NCI-H1417 treated with DMSO at 0.1 percent for 48 hours (cell line): ENCODE measurements at places on chromosomes 7 and 10.

GRCh38 chr7:78197447-78197846 is 398.9 kb downstream of the PHTF2 start:
- no peak for DNase-seq

DNA sequence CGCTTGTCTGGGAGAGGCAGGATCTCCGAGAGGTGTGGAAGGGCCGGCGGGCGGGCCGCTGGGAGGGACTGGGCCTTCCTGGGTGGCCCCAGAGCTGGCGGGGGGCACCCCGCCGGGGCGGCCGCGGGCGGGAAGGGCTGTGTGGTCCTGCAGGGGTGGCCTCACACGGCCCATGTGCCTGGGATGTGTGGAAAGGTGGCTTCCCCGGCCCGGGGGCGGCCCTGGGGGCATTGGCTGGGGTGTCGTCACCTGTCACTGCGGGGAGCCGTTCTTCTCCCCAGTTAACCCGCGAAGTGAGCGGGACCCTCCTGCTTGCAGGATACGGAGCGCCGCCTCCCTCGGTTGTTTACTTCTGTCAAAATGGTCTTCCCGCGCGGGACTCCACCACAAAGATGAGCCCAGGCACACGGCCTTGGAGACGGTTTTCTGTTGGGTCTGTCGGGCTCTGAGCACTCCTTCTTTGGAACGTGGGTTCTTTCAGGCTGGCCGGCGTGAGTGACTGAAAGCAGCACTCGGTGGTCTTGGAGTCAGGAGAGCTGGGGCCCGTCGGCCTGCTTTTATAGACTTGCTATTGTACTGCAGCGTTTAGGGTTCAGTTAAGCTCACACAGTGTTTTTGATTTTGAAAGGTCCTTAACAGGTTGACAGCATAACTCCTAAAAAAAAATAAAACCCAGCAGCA is 700 bp downstream of the SMC3 start:
- no peak for DNase-seq

- no peak for DNase-seq
Measured at GRCh38 chr7:5404421-5404826, 19.2 kb downstream of the TNRC18 start.

- DNase-seq = no peak
Measured at GRCh38 chr10:58609532-58610150, 97.0 kb downstream of the BICC1 start.

GRCh38 chr10:17506856-17507471 is 52.6 kb upstream of the ST8SIA6 start:
- no peak for DNase-seq

- no peak for DNase-seq
Measured at GRCh38 chr10:126101736-126102135, 205.4 kb downstream of the FANK1 start.

- no peak for DNase-seq
Measured at GRCh38 chr7:144784943-144785342, 50.9 kb downstream of the TPK1 start.

DNA sequence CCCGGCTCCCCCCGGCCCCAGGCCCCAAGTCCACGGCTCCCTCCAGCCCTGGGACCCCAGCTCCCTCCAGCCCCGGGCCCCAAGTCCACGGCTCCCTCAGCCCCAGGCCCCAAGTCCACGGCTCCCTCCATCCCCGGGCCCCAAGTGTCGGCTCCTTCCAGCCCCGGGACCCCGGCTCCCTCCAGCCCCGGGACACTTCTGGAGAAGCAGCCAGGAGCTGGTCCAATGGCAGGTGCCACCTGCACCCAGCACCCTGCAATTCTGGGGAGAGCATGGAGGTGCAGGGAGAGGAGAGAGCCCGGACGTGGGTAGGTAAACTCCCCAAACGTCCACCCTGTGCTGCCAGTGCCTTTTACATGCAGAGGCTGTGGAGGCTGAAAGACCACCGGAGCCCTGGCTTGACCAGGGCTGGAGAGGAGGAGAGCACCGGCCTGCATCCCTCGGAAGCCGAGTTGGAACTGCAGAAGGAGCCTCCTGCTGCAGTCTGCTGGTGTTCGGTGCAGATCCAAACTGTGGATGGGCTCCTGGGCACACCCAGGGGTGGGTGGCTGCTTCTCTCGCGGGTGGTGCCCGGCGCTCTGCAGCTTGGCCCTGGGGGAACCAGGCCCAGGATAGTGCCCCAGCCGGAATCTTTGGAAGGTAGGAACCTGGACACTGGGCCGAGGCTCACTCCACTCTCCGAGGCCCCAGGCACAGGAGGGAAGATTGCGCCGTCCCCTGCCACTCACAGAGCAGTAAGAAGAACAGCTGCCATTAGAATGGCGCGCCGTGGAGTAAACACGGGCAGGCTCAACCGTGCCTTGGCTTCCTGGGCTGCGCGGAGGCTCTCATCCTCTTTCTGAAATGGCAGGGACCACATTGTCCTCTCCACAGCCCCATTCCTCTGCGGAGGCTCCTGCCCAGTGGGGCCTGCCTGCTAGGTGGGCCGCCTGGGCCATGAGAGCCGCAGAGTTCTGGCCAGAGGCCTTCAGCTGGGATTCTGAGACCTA is 14.7 kb downstream of the SHH start:
- DNase-seq = no peak

DNA sequence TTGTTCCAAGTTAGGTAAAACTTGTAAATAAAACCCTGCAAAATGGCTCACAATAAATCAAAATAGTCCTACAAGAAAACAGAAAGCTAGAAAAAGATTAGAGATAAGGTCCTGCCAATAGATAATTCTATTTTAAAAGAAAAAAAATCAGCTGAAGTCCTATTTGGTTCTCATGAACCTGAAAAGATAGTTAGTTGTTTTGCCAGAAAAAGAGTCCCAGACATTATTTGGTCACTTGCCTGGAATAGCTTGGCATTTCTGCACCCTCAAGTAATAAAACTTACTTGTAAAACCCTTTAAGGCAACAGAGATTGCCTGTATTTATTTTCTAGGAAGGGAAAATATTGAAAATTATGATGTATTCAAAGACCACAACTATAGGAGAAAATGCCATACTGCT is 47.7 kb downstream of the LRRN3 start:
- DNase-seq = no peak

GRCh38 chr10:122877264-122877663 is 2.1 kb downstream of the FAM24B start:
- no peak for DNase-seq

- no peak for DNase-seq
Measured at GRCh38 chr7:158997110-158997453, 140.7 kb downstream of the DYNC2I1 start.

DNA sequence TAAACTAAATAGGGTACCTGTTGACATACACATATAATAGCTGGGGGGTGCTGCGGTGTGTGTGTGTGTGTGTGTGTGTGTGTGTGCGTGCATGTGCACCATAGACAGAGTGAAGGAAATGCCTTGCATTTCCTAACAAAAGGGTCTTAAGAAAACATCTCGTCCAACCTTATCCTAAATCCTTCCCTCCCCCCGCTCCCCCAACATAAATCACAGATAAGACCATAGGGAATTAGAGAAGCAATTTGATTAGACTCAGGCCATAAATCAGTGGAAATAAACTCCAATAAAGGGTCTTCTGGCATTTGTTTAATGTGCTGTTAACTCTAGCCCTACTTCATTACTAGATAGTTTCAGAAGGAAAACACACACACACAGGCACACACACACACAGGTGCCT is 148.5 kb downstream of the PPP1R17 start:
- no peak for DNase-seq

GRCh38 chr7:110224643-110225042 is 866.3 kb upstream of the LRRN3 start:
- no peak for DNase-seq
